Sigmoid colon (tissue), 7 donors: ENCODE measurements at places on chromosomes 6 and 20. TPM values are rescaled to one million over a fixed set of nuclear protein-coding genes. Genes with fewer than 3 reads are reported as not detected.

Gene THBS2
- total RNA-seq: 37.6 TPM

Gene CYP24A1
- total RNA-seq: not detected

Gene GRIK2
- total RNA-seq: 5.4 TPM

Gene LTB
- 1.9 TPM for total RNA-seq

Gene COL9A1
- total RNA-seq: not detected

DNA sequence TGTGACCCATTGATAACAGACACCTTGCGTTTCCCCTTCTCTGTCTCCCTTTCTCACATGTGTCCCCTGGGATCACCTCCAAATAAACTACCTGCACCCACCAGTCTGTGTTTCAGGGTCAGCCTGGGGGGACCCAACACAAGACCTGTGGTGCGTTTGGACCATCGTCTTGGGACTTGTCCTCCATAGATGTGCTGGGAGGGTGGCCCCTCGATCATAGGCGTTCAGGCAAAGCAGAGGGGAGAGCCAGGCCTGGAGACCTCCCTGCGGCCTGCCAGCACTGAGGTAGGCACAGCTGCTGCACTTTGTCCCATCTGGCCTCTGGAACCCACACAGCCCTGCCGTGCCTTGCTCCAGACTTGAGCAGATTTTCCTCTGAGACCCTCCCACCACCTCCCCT lies 18.1 kb downstream of the CST9 start:
- no peak for DNase-seq

DNA sequence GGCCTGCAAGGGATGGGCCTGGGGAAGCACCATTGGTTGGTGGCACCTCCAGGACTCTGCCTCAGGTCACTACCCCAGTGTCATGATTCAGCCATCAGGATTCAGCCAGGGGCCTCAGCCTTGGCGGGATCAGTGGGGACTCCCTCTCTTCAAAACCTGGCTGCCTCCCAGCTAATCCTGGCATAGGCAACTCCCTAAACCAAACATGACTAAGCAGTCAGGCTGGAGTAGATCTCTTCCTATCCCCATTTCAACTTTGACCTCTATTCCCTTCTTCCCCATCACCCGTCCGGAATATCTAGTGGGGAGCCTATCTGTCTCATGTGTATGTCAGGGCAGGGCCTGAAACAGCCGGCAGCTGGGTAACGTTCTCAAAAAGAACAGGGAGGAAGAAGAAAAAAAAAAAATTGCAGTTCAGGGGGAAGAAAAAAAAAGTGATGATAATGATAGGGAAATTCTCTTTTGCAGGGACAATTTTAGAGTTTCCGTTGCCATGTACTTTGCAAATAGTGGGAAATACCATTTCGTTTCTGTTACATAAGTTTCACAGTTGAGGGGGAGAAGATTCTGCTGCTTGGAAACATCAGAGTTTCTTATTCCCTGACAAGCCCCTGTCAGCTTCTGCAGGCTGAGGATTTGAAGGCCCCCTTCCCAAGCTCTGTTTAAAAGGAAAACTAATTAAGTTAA lies 4.1 kb upstream of the PREX1 start:
- peak; percentile 75 for DNase-seq

DNA sequence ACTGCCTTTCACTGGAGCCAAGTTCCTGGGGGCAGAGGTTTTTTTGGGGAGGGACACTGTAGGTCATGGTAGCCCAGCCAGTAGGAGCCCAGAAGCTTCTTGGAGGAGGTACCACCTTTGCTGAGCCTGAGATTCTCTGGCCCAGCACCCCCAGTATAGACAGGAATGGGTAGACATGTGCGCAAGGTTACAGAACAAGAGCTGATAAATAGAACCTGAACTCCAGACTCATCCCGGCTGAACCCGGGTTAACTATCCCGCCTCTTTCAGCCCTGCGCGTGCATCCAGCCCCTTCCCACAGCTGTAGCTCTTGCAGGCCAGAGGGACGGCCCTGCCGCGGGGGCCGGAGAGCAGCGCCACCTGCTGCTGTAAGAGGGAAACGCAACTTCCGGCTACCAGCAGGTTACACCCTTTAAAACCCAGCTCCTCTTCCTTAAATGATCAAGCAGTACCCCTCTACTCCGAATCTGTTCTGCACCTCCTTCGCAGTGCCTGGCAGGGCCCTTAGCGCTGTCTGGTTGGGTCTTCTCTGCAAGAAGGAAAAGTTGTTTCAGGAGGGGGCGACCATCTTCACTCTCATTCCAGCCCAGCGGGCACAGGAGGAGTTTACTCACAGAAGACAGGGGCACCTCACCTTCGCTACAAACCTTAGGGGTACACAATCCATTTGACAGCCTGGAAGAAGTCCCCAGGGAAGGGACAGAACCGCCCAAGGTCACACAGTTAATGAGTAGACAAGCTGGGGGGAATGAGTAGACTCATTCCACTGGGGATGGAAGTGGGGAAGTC lies 7.5 kb downstream of the SRXN1 start:
- DNase-seq: no peak

GRCh38 chr6:137717074-137718073 lies 149.7 kb upstream of the TNFAIP3 start:
- DNase-seq: no peak

GRCh38 chr6:38906582-38906981 lies 142.0 kb upstream of the GLP1R start:
- no peak for DNase-seq

- peak; percentile 70 for DNase-seq
Measured at GRCh38 chr6:139474145-139475108, 100.0 kb upstream of the CITED2 start.

- DNase-seq: no peak
Measured at GRCh38 chr6:112482373-112482772, 135.2 kb downstream of the RFPL4B start.

- no peak for DNase-seq
Measured at GRCh38 chr20:53157443-53158408, 185.6 kb downstream of the TSHZ2 start.

DNA sequence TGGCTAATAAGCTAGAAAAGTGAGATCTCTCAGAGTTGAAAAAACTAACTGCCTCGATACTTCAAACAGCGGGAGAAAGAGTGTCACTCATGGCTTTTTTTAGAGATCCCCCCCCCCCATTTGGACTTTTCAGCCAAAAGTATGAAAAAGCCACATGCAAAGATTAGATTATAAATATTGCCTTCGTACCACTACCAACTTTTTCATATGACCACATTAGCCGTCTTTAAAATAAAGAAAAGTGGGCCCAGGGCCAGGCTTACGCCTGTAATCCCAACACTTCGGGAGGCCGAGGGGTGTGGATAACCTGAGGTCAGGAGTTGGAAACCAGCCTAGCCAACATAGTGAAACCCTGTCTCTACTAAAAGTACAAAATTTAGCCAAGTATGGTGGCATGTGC lies 4.4 kb downstream of the PGK2 start:
- DNase-seq: no peak

DNA sequence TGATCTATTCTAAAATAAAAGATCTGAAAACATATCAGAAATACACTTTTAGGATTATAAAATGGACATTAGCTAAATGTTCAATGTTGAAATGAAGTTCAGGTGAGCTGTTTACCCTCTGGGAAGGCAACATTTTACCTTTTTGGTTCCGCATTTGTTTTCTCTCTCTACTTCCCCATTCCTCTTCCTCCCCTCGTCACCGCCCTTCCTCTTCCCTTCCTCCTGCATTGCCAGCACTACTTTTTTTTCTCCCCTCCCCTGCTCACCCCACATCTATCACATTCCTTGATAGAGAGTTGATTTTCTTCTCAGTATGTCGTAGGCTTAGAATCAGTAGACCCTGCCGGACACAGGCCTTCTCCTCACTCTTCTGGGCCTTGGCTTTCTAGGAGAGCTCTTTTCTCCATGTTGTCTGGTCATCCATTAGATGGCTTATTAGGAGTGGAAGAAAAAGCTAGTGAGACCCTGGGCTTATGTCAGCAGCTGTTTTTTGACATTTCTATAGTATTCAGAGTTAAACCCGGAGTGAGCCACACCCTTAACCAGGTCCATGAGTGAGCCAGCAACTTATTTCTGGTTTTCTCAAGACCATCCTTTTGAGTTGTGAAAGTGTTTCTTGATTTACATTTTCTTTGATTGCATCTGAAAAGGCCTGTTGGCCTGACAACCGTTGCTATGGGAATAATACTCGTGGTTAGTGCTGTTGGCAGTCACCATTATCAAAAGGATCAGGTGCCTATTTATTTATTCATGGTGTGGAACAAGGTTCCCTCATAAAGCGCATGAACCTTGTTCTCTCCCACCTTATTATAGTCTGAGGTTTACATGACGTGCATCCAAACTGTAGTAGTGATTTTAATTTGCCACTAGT lies 90.9 kb downstream of the DTD1 start:
- DNase-seq: no peak

DNA sequence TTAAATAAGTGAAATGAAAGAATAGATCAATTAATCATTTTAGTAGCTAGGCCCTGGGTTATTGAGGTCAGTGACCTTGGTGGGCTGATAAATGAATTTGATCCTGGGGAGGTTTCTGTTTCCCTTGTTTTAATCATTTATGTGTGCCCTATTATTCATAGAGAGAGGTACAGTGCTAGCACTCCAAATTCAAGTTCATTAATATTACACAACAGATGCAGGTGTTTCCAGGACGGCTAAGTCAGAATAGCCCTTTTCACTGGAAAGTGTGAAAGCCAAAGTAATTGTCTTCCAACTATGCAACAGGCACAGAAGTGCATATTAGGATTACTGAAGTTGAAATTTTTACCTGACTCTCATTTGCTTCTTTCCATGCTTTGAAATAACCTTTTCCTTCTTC lies 61.7 kb upstream of the SGK1 start:
- no peak for DNase-seq

GRCh38 chr20:62390317-62391164 lies 3.6 kb downstream of the RPS21 start:
- no peak for DNase-seq

DNA sequence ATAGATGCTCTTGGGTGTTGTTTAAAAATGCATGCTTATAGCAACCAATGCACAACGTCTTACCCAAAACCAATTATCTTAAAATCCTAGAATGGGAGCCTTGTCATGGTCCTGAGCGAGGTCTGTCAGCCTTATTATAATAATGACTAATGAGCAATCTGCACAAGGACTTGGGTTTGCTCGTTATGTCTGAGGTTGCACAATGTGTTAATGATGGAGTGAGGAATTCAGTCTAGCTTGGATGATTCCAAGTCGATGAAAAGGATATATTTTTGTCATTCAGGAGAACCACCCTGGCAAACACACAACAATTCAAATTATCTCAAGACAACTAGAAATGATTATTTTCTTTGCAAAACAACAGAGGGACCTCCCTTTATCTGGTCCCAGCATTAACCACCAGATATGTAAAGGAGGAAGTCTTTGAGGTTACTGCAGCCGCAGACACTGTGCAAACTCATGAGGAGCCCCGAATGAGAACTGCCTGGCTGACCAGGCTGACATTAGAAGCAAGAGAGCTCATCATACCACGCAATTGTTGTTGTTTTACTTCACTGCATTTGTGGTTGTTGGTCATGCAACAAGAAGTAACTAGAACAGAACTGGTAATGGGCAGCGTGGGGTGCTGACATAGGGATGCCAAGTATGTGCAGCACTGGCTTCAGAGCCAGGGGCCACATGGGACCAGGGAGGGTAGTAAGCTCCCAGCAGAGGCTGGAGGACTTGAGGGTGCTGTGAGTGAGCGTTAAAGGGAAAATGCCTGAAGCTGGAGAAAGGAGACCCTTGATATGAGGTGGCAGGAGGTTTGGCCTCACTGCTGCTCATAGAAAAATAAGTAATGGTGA lies 488.3 kb downstream of the CDH26 start:
- DNase-seq: no peak

GRCh38 chr20:43983904-43984361 lies 69.3 kb downstream of the TOX2 start:
- no peak for DNase-seq

- DNase-seq: no peak
Measured at GRCh38 chr6:75775219-75775618, 26.2 kb downstream of the MYO6 start.

GRCh38 chr6:13141387-13141786 lies 186.9 kb downstream of the TBC1D7 start:
- DNase-seq: no peak

GRCh38 chr6:148138573-148138972 lies 204.1 kb upstream of the SASH1 start:
- no peak for DNase-seq

DNA sequence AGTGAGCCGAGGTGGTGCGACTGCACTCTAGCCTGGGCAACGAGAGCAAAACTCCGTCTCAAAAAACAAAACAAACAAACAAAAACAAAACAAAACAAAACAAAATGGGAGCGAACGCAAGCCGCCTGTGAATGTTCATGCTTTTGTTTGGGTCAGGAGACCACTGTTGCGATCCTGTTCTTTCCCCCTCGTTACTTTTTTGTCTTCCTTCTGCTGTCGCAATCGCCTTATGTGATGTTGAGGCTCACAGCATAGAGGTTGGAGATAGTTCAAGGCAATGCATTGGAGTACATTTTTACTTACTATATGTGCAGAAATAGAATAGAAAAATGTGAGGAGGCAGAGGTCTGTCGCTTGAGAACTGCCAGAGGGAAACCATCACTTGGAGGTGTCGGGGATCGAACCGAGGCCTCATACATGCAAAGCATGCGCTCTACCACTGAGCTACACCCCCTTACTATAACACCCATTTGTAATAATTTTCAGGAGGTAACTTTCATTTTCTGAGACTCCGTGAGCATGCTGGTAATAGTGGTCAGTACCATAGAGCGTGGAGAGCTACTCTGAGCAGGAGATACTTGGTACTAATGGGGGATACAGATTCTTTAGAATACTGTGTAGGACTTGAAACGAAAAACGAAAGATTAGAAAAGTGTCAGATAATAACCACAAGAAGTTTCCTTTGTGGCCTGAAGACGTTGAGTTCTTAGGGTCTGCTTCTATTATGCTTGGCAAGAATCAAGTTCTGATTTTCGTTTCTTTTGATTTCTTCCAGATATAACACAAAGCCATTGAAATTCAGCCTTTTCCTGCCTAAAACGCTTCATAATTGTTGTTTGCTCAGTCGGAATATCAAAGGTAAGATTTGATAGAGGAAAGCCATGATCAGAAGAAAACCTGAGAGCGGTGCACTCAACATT lies 121.1 kb downstream of the TRIM27 start:
- no peak for DNase-seq

GRCh38 chr6:42624601-42625000 lies 60.8 kb downstream of the UBR2 start:
- DNase-seq: no peak

DNA sequence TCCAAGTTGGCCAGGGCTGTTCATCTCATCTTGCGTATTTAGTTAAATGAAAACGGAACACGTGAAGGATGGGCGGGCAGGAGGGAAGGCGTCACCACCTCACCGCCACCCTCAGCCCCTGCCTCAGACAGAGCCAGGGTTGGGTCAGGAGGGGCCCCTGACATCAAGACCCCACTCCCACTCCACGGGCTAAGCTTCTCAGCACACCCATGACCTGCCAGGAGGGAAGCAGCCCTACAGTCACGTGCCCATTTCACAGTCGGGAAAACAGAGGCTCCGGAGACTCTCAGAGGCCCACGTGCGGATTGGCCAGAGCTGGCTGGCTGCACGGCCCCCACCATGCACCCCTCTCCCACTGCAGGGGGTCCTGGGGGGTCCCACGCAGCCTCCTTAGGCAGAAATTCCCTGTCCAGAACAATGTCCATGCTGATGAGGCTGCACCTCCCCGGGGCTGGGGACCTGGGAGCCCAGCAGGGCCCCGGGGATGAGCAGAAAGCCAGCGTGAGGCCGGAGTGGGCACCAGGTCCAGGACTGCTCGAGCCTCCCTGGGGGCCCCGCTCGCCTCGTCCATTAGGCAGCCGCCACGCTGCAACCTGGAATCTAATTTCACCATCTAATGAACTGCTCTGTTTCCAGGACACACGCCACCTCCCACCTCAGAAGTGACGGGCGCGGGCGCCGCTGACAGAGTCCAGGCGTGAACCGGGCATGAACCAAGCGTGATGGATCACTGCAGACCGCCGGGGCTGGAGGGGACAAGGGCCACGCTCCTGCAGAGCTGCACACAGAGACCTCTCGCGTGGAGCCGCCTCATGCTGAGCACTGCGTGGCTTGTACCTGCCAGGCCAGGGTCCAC lies 15.8 kb downstream of the KCNQ2 start:
- DNase-seq: no peak
